ENCODE measurements at places on chromosomes 5 and 9.

GRCh38 chr5:169350016-169350415 lies 49.1 kb upstream of the SLIT3 start:
- DNase-seq = peak; percentile 40

GRCh38 chr9:135971111-135971766 lies 10.1 kb upstream of the UBAC1 start:
- no peak for DNase-seq

DNA sequence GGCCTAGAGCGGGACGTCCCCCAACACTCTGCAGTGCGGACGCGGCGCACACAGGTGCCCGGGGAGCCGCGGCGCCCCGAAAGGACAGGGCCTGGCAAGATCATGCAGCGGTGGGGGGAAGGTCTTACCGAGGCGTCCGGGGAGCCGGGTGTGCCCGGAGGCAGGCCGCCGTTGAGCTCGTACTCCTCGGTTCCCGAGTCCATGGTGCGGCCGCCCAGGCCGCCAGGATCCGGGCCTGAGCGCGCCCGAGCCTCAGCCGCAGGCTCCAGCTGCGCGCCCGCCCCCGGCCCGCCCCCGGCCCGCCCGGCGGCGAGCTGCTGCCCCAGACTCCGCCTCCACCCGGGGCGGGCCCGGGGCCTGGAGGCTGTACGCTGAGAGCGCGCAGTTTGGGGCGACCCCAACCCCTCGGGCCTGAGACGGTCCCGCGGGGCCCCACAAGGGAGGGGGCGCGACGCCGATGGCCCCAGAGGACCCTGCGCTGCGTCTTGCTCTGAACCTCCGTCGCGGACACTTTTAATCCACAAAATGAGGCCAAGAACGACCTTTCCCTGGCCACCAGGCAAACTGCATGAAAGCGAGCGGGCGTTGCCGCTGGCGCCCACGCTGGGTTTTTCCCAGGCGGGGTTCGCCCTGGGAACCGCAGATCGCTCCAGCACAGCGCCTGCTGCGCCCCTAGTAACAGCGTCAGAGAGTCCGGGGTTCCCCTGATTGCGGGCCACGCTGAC lies at the start of gene NINJ1:
Gene NINJ1, minus strand, starts transcription at position 237 of the 725 bp plus-strand sequence. Its CDS starts 34 bp downstream, at position 203.
- DNase-seq = peak; percentile 77

GRCh38 chr5:74530326-74531050 lies 110.0 kb downstream of the ENC1 start:
- no peak for DNase-seq

DNA sequence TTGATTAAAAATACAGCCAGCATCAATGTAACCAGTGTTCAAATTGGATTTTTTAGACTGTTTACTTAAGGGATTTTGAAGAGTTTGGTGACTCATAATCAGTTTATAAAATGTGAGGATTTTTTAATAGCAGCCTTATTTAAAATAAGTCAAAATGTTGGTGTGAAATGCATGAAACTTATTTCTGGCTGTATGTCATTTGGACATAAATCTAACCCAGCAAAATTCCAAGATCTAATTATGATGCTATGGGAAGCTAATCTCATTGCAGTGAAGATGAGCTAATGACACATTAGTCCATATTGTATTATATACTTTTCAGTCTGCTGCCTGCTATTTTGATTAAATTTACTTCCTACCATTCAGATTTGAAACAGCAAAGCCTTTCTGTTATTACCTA lies 140.3 kb downstream of the AOPEP start:
- DNase-seq = no peak

DNA sequence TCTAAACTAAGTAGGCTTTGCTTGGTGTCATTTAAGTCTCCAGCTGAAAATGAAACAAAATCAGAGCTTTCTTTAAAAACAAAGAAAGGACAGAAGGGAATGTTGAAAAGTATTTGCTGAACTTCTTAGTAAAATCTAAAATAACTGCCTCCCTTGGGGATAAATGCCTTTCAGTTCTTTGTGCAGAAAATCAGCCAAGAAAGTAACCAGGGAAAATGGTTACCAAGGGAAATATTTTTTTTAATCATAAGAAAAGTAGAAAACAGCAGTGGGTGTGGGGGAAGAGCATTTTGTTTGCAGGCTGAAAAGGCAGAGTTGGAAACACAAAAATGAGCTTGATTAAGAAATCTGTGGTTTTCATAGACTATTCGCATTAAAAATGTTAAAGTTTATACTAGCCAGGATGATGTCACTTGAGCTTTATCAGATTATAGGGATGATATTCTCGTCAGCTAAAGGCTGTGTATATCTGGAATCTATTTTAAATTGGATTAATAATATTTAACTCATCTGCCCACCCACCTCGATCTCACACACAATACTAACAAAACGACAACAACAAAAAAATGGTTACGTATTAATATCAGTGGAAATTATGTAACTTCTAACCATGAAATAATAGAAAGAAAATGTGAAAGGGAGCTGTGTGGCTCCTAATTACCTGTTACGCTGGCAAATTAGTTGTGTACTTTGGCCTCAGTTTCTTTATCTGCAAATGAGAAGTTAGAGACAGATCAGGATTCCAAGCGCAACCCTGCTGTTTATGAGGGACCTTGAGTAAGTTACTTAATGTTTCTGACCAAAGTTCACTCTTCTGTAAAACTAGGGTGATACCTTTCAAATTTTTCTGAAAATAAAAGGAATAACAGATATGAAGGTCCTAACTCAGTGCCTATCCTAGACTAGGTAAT lies at the start of gene ECM2:
Gene ECM2, minus strand, starts transcription at position 51 of the 911 bp plus-strand sequence. CDS start 13,124 bp downstream, outside the sequence.
- DNase-seq = no peak

DNA sequence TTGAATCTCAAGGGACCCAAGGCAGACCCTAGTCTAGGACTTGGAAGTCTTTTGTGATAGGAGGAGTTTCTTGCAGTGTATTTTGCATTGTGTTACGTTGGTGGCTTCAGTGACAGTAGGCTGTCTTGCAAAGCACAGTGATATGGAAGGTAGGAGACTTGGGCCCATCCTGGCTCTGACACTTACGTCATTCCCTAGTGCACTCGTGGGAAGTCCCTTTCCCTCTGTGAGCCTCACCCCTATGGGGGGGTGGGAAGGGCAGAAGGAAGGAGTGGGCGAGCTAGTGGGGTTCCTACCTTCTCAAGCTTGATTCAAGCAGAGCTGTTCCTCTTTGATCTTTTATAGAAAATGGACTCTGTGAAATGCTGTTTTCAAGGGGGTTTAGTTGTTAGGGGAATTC lies 9.2 kb upstream of the TEX53 start:
- no peak for DNase-seq

Measured in HTR-8/SVneo (cell line).